ENCODE measurements at places on chromosomes 7 and 10.

DNA sequence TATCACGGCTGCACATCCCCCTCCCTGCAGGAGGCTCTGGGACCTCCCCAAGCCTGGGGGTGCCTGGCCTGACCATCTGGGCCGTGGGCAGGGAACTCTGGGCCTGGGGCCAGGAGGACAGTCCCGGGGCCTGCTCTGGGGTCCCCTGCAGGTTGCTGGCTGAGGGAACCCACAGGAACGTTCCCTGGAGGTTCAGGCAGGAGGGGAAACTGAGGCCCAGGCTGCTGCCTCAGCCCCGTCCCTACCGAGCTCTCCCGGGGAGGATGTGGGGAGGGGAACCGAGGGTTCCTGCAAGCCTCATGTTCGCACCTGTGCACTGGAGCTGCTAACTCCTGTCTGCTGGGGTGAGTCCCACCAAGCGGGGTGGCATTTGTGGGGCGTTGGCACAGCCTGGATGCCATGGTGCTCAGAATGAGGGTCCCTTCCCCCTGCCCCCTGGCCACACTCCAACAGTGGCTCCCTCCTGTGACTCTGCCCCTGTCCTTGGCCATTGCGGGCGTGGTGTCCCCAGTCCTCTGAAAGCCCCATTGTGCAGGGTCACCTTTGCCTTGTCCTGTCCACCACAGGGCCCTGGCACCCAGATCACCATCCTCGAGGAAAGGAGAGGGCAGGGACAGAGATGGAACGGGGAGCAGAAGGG lies 9.4 kb downstream of the ELFN1 start:
- no peak for DNase-seq

DNA sequence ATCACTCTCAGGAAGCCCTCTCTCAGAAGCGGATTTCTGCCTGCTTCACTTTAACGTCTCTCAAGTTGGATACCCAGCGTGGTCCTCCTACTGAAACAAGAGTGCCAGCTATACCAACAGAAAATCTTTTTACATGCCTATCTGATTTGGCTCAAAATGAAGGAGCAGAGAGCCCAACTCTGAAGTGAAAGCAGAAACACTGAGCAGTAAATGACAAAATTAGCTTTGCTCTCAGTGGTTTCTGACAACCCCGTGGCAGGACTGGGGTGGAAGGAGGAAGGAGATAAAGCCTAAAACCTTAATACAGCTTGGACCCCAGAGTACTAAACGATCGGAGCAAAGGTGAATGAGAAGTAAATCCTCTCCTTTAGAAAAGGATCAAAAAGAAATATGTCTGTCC lies 25.1 kb upstream of the GPR37 start:
- no peak for DNase-seq

- DNase-seq, result peak; percentile 68
These were observed 961.5 kb downstream of the PCDH15 start for GRCh38 chr10:53839440-53840039.

- DNase-seq, result no peak
These were observed 947.8 kb downstream of the XPNPEP1 start for GRCh38 chr10:108975459-108976058.

DNA sequence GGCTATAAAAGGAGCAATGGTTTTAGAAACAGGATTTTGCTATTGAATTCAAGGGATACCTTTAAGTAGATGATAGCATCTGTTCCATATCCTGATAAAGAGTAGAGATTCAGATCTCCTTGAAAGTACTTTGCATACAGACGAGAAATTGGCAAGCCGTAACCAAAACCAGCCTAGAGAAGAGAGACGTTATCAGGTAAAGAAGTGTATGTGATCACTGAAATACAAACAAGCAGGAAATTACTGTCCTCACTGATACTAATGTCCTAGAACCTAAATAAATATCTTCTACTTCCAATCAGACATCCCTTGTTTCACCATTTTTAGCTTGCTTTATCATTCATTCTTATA lies 9.4 kb downstream of the PDK4 start:
- DNase-seq, result no peak

GRCh38 chr7:103447073-103447960 lies 1.3 kb upstream of the SLC26A5 start:
- DNase-seq, result peak; percentile 83

- DNase-seq, result no peak
These were observed 131.0 kb downstream of the KAT6B start for GRCh38 chr10:74957285-74957961.

- DNase-seq, result no peak
These were observed 24.6 kb downstream of the CACNB2 start for GRCh38 chr10:18164748-18165361.

GRCh38 chr7:14270099-14270498 lies 280.6 kb upstream of the ETV1 start:
- no peak for DNase-seq

DNA sequence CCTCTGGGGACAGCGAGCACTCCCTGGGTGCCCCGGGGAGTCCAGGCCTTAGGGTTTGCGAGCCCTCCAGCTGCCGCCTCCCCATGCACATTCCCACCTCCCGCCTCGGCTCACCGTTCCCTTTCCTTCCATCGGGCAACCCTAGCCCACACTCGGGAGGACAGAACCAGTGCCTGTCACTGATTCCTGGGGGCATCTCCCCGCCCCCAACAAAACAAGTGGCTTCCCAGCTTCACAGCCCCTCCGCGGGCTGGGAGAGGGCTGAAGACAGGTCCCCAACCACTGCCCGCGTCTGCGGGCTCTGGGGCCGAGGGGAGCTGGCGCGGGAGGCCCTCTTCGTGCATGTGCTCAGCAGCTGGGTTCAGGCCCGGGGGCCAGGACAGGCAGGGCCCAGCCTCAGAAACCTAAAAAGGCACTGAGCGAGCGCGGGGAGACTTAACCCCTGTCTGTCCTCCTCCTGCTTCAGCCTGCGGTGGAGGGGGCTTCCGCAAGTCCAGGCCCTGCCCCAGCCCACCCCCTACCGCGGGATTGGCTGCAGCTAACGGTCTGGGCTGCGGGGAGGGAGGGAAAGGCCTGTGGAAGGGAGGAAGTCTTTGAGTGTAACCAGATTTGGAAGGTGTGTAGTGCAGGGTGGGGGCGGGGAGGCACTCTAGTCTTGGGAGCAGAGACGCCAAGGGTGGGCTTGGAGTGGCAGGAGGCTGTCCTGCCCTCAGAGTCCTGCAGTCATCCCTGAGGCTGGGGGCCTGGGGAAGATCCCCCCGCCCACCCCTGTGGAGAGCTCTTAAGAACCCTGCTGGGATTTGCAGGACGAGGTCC lies 1.2 kb downstream of the FLNC start:
- peak; percentile 49 for DNase-seq

DNA sequence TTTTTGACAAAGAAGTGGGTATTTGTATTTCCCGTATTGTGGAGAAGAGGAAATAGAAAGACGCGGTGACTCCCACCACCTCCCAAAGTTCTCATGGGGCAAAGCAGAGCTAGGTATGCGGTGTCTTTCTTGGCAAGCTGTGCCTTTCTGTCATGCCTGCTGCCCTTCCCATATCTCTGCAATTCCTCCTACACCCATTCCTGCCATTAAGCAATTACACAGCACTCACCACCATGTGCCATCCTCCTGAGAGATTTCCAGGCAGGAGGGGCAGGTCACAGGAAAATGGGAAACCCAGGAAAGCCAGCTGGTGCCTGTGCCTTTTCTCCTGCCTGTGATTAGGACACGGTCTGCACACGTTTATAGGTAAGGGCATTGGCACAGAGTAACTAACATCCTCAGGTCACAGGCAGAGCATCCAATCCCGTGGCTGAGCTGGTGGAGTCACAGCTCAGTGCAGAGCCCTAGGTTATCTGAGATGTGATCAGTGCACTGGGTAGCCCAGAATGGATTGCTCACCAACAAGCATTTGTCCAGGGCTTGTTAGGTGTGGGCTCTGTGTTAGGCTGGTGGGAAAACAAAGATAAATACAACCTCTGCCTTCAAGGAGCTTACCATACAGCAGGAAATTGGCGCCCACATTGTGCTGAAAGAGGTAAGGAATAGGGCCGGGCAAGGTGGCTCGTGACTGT lies 9.4 kb upstream of the CRTAC1 start:
- no peak for DNase-seq

DNA sequence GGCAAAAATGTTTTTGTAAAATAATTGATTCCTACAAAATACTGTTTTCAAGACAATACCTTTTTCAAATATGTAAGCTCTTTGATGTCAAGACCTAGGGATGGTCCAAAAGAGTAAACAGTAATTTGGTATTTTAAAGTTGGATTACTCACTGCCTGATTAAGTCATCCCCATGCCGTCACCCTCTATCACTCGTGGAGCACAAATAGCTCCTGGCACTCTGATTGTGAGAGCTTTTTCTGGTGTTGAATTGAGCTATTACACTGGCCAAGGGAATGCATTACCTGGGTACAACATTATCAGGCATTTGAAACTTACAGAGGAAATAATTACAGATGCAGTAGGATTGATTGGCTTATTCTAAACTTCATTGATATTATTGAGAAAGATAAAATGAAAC lies 231.9 kb upstream of the GRM3 start:
- no peak for DNase-seq

DNA sequence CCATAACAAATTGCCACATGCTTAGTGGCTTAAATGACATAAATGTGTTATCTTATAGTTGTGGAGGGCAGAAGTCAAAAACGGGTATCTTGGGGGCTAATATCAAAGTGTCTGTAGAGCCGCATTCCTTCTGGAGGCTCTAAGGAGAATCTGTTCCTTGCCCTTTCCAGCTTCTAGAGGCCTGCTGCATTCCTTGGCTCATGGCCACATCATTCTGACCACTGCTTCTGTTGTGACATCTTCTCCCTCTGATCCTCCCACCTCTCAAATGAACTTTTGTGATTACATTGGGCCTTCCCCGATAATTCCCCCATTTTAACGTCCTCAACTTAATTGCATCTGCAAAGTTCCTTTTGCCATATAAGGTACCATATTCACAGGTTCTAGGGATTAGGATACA lies 76.1 kb downstream of the CYP26A1 start:
- no peak for DNase-seq

GRCh38 chr7:98066934-98067507 lies 39.6 kb upstream of the LMTK2 start:
- DNase-seq, result no peak

GRCh38 chr10:5854131-5854475 lies 35.6 kb downstream of the ANKRD16 start:
- no peak for DNase-seq

DNA sequence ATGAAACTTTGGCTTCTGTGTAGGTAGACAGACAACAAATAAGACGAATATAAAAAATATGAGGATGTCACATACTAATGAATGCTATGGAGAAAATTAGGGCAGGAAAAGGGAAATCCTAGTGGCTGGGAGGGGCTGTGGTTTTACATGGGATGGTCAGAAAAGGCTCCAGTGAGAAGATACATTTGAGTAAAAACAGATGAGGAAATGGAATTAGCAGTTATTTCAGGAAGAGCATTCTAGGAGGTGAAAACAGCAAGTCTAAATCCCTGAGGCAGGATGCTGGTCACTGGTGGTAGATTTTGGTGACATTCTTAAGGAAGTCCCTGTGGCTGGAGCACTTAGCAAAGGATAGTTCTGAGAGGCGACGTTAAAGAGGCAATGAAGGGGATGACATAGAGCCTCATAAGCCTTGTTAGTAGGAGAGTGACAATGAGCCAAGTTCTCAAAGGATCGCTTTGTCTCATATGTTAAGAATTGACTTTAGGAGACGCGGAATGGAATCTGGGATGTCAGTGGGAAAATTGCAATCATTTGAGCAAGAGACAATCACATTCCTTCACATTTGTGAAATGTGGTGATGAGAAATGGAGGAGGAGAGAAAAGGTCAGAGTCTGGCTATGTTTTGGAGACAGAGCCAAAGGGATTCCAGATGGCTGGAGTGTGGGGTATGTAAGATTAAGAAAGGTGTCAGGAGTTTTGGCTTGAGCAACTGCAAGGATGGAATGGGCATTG lies 384.7 kb upstream of the FZD8 start:
- no peak for DNase-seq

GRCh38 chr7:91114232-91114631 lies 150.0 kb upstream of the FZD1 start:
- peak; percentile 70 for DNase-seq

DNA sequence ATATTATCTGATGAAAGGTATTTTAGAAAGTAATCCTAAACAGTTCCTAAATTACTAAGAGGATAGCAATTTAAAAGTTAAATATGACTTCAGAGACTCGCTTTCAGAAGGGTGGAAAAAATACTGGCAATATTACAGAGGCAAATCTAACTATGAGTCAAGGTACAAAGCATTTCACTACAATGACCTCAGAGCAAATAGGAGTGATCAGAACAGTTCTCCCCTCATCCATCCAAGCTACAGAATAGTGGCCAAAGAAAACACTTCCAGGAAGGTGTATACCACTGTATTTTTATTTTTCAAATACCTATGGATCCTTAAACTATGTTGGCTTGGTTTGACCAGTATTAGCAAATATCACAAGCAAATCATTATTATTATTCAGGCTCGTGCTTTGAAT lies 112.8 kb upstream of the ODAD2 start:
- DNase-seq, result no peak

DNA sequence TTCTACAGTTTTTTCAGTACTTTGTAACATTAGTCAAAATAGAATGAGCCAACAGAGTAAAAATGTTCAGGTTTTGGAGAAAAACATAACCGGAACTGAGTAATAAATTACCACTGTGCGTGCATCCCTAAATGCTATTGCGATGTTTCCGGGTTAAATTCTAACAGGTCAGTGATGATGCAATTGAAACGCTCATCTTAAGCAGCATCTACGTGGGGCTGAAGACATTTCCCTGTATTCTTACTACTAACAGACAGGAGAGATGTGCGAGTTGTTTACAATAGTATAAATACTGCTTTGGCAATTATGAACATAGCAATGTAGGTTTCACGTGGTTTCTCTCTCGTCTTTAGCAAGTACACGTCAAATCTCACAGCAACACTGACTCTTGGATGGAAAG lies 149.4 kb downstream of the USP6NL start:
- no peak for DNase-seq

DNA sequence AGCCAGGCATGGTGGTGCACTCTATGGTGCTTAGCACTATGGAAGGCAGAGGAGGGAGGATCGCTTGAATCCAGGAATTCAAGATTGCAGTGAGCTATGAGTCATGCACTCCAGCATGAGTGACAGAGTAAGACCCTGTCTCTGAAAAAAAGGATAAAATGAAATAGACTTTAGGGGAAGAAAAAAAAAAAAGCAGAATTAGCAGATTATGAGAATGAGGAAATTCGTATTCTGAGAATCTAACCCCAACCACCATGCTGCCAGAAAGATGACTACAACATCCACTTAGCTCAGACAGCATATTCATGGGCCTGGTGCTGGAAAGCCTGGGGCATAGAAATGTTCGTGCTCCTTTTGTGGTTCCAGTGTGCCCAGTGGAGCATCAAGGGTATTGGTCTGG lies 63.3 kb downstream of the TMEM26 start:
- peak; percentile 53 for DNase-seq

GRCh38 chr10:21202776-21203462 lies 305.8 kb upstream of the NEBL start:
- DNase-seq, result no peak

Measured in hematopoietic multipotent progenitor cell treated with erythropoietin and hydrocortisone succinate and interleukin-3 and kit ligand, for 4 days (in vitro differentiated cells).